ENCODE measurements at places on chromosomes 11 and 22.

DNA sequence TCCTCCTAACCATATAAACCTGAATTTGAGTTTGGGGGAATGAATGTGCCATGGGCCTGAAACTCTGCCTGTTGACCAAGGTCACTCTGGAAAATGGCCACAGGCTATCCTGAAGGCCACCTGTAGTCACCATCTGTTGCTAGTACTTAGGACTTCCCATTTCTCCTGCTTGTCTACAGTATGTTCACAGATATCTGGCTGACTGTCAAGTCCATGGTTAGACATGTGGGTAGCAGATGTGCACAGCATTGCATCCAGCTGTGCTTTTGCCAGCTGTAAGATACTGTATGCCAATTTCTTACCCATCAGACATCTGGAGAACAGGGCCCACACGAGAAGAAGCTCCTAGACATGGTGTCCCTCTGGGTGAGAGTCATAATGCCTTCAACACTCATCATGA is 475.4 kb downstream of the INSC start:
- no peak for DNase-seq

- no peak for DNase-seq
Measured at GRCh38 chr11:1557051-1557884, 14.8 kb downstream of the DUSP8 start.

DNA sequence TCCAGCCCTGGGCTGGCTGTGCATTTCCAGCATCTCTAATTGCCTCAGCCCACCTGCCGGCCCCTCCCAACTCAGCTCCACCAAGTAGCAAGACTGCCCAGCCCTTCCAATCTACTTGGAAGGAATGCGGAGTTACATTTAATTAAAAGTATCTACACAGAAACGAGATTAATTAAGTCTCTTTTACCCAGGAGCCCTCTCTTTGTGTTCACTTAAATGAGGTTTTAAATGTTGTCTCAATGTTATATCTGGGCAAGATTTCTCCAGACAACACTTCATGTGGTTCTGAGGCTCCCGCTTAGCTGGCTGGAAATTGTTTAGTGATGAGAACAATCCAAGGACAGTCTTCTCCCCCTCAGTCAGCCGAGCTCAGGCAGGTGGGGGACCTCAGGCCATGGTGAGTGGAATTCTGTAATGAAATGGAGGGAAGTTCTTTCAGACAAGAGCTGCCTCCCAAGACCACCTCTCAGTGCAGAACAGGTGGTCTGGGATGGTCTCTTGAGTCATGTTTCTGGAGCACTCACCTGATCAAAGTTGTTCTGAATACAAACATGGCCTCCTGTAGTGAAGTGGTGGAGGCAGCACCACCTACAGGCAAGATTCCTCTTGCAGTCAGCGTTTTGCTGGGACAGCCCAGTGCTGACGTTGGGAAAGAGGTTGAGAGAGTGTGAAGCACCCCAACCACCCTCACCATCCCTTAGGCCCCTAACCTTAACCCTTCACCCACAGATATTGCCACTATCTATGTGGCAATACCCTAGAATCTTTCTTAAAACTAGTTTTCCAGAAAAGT is 371.6 kb downstream of the CADM1 start:
- no peak for DNase-seq

DNA sequence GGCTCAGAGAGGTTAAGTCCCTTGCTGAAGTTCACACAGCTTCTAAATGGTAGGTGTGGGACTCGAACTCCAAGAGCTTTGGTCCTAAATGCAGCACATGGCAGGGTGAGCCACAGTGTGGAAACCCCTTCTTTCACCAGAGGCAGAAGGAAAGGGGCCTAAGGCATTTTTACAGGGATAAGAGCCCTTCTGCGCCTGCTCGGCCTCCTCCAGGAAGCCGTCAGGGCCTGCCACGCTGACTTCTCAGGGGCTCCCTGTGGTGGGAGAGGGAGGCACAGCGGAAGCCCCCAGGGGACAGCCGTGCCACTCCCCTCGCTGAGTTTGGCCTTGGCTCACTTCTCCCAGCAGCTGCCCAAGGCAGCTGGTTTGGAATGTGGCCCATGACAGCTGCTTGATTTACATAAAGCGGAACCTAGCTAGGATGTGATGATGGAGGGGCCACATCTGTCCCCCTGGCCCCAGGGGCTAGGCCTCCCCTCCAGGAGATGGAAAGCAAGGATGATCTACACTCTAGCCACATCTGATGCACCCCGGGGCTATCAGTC is 35.4 kb downstream of the CD82 start:
- no peak for DNase-seq

DNA sequence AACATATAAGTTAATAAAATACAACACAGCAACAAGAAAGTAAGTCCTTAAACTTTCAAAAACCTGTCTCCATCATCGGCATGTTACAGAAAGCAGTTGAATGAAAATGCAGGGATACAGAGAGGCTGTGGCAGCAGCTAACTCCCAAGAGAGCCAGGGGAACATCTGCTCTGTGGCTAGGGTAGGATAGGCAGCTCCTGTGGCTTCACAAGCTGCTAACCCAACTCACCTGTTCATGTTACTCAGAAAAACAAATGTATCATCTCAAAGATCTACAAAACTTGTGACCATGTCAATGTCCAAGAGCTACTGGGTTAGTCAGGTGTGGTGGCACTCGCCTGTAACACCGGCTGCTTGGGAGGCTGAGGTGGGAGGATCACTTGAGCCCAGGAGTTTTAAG is 15.2 kb upstream of the PLAAT3 start:
- DNase-seq = no peak

DNA sequence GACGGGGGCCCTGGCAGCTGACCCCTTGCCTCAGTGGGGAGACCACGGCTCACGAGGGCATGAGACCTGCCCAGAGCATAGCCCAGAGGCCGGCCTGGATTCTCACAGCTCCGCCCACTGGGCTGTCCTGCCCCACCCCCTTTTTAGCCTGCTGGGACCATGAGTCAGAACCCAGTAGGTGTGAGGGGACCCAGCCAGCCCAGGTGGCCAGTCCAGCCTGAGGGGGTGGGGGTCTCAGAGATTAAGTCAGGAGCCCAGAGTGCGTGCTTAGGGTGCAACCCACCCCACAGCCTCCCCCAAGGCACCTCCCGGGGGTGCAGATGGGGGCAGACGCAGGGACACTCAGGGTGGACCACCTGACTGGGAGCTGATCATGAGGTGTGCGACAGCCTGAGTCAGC is 40.1 kb upstream of the PPARA start:
- no peak for DNase-seq

DNA sequence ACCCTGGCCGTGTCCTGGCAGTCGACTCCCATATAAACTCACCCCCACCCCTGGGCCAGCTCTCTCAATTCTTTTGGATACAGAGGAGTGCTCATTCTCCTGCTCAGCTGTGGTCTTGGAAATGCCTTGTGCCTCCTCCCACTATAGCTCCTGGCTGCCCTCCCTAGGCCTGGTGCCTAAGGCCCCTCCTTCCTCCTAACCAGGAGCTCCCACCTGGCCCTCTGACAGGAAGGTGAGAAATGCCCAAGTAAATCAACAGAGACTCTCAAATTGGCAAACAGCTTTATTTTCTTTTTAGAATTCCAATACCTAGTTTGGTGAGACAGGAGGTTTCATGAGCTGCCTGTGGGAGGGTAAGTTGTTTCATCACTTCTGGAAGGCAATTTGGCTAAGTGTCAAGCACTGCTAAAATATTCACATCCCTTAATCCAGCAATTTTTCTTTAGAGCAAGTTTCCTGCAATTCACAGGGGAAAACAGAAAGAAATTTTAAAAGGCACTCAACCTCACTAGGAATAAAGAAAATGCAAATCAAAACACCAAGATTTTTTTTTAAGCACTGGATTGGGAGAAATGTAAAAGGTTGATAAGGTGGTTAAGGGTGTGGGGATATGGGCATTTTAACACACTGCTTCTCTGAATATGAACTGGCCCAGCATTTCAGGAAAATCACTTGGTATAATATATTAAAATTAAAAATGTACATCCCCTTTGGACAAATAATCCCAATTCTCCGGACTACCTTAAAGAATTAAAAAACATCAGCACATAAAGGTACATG is 209.7 kb upstream of the ARHGAP20 start:
- no peak for DNase-seq

- DNase-seq = no peak
Measured at GRCh38 chr11:108881131-108881530, 216.3 kb downstream of the DDX10 start.

- DNase-seq = no peak
Measured at GRCh38 chr22:21680830-21681565, 15.2 kb downstream of the PPIL2 start.
